ENCODE measurements at places on chromosomes 7 and 10.
A peak's percentile ranks its signal among the peaks of the same experiment; 100 is the strongest.

GRCh38 chr10:110171032-110171431 is 36.4 kb upstream of the MXI1 start:
- DNase-seq: no peak

GRCh38 chr7:68409851-68410250 is 1188.4 kb upstream of the AUTS2 start:
- DNase-seq: no peak

DNA sequence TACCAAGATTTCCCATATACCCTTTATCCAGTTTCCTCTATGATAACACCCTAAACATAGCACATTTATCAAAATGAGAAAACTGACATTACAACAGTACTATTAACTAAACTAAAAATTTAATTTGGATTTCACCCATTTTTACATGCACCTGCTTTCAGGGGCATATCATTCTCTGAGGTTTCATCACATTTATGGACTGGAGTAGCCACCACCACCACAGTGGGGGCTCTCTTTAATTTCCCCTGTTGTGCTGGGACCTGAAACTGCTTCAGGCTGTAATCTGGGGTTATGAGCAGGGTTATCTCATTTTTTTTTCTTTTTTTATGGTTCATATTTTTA is 637.9 kb upstream of the DPP6 start:
- no peak for DNase-seq

DNA sequence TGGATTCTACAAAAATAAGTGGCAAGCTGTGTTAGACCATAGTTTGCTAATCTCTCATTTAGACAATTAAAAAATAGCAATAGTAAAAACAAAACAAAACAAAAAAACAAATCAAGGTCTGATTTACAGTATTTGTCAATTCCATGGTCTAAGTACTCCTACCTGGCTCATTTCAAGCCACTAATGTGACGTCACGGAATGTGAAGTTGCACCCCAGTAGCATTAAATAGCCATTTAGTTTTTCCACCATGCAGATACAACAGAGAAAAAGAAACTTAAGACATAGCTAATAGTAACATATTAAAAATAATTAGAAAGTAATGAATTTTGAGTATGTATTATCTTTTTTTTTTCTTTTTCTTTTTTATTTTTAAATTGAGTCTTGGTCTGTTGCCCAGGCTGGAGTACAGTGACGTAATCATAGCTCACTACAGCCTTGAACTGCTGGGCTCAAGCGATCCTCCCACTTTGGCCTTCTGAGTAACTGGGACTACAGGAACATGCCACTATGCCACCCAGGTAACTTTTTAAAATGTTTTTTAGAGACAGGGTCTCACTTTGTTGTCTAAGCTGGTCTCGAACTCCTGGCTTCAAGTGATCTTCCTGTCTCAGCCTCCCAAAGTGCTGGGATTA is 101.2 kb downstream of the MKX start:
- no peak for DNase-seq

DNA sequence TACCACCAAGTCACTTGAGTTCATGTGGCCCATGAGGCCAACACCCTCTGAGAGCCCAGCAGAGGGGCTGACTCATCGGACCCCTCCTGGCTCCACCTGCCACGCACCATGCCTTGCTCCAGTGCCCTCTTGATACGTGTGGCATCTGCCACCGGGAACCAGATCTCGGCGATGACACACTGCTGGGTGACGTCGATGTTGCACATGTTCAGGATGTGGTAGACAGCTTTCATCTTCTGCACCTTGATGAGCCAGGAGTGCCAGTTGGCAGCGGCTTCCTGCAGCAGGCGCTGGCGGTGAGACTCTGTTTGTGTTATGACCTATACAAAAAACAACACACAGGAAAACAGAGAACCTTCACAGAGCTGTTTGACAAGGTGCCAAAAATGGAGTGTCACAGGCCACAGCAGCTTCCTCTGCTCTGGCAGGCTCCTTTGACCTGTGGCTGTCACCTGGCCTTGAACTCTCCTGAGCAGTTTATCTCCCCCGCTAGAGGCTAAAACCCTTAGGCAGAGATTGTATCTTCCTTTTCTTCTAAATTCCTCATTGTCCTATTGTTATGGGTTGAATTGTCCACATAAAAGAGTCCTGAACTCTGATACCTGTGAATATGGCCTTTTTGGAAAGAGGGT is 45.2 kb upstream of the TMEM213 start:
- DNase-seq: peak; percentile 77

DNA sequence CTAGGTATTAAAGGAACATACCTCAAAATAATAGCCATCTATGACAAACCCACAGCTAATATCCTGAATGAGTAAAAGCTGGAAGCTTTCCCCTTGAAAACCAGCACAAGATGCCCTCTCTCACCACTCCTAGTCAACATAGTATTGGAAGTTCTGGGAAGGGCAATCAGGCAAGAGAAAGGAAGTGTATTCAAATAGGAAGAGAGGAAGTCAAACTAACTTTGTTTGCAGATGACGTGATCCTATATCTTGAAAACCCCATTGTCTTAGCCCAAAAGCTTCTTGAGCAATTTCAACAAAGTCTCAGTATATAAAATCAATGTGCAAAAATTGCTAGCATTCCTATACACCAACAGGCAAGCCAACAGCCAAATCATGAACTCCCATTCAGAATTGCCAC is 131.3 kb downstream of the FANK1 start:
- DNase-seq: no peak

DNA sequence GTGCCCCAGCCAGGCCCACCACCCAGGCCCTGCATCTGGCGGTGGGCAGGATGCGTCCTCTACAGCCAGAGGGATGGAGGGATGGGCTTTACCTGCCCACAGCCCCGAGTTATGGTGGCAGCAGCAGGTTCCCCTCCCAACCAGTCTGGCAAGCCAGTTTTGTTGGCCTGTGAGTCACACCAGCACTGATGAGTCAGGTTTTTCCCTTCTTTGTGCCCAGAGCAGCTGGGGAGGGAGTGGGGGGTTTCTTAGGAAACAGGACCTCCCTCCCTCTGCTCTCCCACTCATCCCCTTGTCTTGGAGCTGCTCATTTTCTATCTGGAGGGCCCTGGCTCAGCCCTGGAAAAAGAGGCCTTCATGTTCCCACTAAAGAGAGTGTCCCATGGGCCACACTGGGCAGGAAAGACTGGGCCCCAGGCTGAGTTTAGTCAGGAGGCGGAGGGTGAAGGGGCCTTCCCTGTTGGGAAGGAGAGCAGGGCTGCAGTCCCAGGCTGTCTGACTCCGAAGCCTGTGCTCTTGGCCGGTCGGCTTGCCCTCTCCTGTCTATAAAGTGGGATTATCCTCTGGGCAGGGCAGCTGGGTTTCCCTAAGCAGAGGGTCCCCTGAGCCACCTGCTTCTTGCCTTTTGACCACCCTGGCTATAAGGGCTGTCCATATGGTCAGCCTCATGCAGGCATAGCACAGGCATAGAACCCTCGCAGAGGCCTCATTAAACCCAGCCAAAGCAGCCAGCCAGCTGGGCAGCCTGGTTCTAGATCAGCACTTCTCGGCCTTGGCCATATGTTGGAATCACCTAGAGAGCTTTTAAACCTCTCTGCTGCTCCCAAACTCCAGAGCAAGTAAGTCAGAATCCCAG is 30.2 kb upstream of the ANKRD2 start:
- no peak for DNase-seq

DNA sequence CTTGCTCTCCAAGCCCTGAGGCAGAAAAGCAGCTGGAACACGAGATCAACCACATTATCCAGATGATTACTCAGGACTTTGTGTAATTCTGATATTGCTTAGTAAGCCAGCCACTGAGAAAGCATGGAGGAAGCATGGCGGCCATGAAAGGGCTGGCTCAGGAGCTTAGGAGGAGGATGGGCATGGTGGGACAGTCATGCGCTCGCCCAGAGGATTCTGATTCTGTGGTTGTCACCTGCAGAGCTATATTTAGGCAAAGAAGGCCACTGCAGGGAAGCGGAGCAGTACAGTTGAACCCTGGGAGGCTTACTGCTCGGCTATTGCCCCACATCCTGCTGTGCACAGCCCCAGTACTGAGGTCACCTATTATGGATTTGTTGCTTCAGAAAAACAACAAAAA is 128.8 kb upstream of the DNAJB12 start:
- no peak for DNase-seq

GRCh38 chr10:31549896-31550295 is 230.9 kb downstream of the ZEB1 start:
- no peak for DNase-seq

- DNase-seq: no peak
These were observed 139.5 kb upstream of the FZD8 start for GRCh38 chr10:35781643-35782035.

DNA sequence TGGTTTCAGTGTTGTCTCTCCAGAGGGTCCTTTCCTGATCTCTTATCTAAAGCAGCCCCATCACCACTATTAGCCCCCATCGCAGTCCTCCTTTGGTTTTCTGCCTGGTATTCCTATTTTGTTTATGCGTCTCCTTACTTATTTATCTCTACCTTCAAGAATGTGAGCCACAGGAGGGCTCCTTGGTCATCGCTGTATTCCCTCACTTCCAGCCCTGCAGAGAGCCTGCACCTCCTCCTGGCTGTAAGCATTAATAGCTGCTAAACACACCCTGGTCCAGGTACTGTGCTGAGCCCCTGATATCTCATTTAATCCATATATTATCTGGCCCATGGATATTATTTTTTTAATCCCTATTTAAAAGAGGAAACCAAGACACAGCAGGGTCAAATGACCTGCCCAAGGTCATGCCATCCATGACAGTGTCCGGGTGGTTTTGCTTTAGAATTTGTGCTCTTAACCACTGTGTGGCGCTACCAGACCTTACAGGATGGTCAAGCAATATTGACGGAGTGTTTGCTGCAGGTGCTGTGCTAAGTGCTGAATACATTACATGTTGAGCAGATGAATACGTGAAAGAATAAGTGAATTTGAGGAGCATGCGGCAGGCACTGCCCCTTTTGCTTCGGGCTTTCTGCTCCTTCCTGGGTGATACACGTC is 227.2 kb downstream of the ADAM12 start:
- DNase-seq: no peak

DNA sequence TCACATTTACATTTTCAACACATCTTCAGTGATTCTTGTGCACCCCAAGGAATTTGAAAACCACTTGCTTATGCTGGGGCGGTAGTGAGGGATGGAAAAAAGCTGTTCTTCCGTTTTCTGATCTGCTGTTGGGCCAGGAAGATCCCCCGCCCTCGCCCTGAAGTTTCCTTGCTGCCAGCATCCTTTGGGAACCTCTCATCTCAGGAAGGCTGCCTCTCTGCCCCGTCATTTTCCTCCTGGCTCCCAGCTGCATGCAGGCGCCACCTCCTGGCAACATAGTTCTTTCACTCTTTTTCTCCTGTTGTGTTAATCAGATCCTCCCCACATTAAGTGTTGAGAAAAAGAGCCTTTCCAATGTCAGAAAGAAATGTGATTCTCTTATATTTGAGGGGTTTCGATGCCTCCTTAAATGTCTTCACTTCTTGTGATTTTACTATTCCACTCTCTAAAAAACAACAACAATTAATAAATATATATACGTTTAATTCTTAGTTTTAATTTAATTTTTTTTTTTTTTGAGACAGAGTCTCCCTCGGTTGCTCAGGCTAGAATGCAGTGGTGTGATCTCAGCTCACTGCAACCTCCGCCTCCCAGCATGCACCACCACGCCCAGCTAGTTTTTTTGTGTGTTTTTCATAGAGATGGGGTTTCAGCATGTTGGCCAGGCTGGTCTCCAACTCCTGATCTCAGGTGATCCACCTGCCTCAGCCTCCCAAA is 122.9 kb downstream of the RALA start:
- DNase-seq: peak; percentile 52

GRCh38 chr10:62171791-62172190 is 96.9 kb downstream of the RTKN2 start:
- DNase-seq: no peak

DNA sequence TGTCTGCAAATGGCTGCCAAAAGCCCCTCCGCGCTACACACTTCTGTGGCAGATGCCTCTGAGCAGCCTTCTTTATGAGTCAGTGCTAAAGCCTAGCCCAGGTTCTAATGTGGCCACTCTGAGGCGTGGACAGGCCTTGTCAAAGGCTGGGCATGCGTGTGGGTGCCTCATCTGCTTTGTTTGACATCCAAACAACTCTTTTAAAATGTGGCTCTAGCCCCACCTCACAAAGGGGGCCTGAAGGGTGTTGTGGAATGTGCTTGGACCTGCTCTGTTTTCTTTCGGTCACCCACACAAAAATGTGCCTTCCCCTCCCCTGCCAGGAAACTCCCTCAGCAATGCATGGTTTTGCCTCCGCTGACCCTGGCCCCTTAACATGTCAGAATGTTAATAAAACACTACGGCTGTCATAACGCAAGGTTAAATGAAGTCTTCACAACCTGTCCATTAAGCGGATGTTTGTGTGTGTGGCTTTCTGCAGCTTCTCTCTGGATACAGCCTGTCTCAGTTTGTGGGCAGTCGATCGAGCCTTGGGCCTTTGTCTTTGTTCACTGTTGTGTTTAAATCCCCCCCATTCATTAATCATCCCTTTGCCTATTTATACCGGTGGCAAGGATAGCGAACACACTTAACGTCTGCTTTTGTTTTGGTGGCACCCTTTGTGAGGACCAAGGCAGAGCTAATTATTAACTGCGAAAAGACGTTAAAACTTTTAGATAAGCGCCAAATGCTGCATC is 718.9 kb downstream of the LRMDA start:
- no peak for DNase-seq

DNA sequence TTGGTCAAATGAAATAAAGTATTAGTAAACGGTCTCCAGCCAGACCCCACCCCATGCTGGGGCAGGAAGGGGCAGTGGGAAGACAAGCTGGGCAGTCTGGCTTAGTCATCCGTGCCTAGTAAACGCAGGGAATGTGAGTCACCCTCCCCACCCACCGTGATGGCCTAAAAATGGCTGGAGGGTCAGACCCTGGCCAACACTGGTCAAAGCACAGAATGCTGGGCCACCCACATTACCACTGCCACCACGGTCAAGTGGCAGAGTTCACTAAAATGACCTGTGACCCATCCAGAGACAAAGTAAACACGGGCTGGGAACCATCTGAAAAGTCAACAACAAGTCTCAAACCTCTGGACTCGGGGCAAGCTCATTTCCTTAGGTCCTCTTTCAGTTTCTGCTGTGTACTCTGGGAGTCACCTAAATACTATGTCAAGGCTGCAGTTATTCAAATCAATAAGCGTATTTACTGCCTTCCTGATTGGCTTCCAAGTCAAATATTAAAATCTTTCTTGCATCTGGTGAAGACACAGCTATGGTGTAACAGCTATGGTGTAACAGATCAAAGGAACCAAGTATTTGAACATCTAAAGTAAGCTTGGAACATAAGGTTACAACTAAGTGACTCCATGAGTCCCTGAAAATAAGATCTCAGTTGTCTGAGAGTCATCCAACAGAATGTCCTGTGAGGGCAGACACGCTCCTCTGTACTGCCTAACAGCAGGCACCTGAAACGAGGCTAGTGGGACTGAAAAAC is 3.0 kb downstream of the ZFAND2A start:
- no peak for DNase-seq

DNA sequence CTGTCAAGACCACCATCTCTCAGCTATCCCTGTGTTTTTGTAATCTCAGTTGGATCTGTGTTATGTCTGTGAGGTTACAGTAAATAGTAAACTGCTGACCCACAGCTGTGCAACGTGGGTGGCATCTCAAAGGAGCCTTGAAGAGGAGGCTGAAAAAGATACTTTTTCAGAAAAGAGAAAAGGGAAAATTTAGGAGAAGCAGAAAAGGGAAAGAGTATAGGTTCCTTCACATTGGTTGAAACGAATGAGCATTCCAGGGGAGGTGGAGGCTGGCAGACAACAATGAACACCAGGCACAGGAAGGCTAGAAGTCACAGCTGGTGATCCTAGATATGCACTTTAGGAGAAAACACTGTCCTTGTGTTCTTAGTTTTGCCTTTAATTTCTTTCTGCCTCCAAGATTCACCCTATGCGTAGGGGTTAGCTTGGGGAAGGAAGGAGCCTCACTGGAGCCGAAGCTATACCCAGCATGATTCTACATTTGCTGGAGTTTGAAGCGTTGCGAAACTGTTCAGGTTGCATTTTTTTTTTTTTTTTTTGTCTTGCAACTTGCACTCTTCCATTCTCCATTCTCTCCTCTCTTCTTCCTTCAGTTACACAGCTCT is 18.3 kb downstream of the CPED1 start:
- DNase-seq: no peak

All from activated T-cell treated with anti-CD3 and anti-CD28 coated beads for 1 hour (primary cell).